K562 (cell line): ENCODE measurements at places on chromosomes 5 and 9. TPM values are rescaled to one million over a fixed set of nuclear protein-coding genes. Genes with fewer than 3 reads are reported as not detected.

DNA sequence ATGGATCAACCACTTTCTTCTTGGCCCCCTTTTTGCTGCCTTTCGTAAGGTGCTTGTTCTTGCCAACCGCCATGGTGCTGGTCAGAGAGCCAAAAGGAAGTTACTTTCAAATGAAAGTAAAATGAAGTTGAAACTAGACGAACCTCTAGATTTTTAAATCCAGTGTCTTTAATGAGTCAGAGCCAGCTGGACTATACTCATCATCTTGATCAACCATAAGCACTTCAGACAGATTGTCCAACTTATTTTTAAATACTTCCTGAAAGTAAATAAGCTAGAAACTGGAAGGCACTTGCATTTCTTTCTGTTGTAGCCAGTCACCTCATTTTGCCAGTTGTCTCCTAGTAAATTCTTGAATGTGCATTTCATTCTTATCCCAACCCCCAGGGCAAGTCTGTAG lies 48.9 kb downstream of the JMY start:
- H3K4me1 ChIP-seq, result no peaks in the 10 kb centered on the region
- no peak overlapping the region for H3K27ac ChIP-seq
- DNase-seq, result no peak
- H3K27me3 ChIP-seq, result no peaks in the 10 kb centered on the region

GRCh38 chr9:110762783-110763182 lies 94.2 kb downstream of the MUSK start:
- no peak for DNase-seq
- H3K36me3 ChIP-seq, result no peaks in the 10 kb centered on the region
- H3K27ac ChIP-seq, result no peak overlapping the region
- no peaks in the 10 kb centered on the region for H3K27me3 ChIP-seq
- H3K4me3 ChIP-seq, result no peak overlapping the region

DNA sequence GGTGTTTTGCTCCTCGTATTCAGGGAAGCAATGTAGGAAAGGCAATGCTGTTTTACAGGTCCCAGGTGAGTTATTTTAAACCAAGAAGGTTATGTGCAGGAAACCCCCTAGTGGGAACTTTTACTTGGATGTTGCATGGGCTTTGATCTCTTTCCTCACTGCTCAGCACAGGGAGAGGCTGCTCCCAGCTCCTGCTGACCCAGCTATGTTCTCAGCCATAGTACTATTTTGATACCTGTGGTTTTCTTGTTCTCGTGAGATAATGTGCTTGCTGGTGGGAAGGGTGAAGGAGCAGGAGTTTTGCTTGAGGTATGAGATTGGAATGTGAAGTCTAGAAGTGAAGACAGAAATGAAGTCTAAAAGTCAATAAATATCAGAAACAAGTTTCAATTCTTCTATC lies 265.6 kb upstream of the FBXL7 start:
- no peak overlapping the region for H3K27ac ChIP-seq
- no peaks in the 10 kb centered on the region for H3K36me3 ChIP-seq
- H3K27me3 ChIP-seq, result no peaks in the 10 kb centered on the region
- no peak for DNase-seq
- H3K4me3 ChIP-seq, result no peak overlapping the region

DNA sequence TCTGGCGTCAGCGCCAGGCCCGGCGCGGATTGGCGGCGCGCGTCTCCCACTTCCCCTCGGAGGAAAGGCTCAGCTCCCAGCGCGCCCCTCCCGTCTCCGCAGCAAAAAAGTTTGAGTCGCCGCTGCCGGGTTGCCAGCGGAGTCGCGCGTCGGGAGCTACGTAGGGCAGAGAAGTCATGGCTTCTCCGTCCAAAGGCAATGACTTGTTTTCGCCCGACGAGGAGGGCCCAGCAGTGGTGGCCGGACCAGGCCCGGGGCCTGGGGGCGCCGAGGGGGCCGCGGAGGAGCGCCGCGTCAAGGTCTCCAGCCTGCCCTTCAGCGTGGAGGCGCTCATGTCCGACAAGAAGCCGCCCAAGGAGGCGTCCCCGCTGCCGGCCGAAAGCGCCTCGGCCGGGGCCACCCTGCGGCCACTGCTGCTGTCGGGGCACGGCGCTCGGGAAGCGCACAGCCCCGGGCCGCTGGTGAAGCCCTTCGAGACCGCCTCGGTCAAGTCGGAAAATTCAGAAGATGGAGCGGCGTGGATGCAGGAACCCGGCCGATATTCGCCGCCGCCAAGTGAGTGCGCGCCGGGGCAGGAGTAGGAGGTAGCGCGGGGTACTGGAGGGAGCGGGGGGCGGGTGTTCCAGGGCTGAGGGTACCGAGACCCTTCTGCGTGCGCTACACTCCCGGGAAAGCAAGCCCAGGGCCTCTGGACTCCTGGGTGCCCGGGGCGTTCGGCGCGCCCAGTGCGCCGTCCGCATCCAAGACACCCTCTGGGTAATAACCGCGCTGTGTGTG lies at the start of gene MSX2:
TSS of gene MSX2 (plus strand) at position 99 of the 777 bp plus-strand sequence. CDS start at position 177, 78 bp downstream.
- no peaks in the 10 kb centered on the region for H3K4me1 ChIP-seq
- peaks cover 58% of the 10 kb centered on the region for H3K27me3 ChIP-seq
- no peaks in the 10 kb centered on the region for H3K36me3 ChIP-seq
- no peak within 1 kb of the TSS for H3K4me3 ChIP-seq

DNA sequence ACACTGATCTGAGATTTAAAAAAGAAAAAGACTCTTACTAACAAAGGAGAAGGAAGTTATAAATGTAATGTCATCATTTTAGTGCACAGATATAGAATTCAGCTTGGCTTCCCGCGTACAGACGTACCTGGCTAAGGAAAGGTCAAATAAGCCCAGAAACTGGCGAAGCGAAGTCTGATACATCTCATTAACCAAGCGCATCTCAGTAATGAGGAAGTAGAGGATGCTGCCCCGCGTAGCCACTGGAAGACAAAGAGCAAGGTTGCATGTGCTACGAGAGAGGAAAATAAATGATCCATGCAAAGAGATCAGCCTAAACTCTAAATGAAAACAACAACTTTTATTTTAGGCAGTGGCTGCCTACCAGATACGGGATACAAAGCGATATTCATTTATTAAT lies 208.8 kb downstream of the DNAH5 start:
- DNase-seq, result no peak
- H3K36me3 ChIP-seq, result no peaks in the 10 kb centered on the region
- H3K27ac ChIP-seq, result no peak overlapping the region
- H3K27me3 ChIP-seq, result no peaks in the 10 kb centered on the region
- no peaks in the 10 kb centered on the region for H3K4me1 ChIP-seq

DNA sequence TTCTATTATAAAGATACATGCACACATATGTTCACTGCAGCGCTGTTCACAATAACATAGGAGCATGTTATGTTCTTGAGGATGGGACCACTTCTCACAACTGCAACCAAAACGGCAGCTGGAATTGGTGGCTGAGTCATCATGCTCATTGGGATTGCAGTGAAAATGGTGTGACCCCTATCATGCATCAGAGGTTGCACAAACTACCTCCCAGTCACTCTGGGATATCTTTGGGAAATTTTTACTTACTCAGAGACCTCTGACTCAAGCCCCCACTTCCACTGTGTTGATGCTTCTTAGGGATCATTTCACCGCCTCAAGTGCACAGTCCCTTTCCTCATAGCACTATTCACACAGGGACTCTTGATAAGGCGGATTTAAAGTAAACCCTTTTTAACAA lies 474.1 kb downstream of the BNC2 start:
- no peak overlapping the region for H3K4me3 ChIP-seq
- H3K27me3 ChIP-seq, result no peaks in the 10 kb centered on the region
- H3K36me3 ChIP-seq, result no peaks in the 10 kb centered on the region
- no peak for DNase-seq
- H3K4me1 ChIP-seq, result no peaks in the 10 kb centered on the region

DNA sequence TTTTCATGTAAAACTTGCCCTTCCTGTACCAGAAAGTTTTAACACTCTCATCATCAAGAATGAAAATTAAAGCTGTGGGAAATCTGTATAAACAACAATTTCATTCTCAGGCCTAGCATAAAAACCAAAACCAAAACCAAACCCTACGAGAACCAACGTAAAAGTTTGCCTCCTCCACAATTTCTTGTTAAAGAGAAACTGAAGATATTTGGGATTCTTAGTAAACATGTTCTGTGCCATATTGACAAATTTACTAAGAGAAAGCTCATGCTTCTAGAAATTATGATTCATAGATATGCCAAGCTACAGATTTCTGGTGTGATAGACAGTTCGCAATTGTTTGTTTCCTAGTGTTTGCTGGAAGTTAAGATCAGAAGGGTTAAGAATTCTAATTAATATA lies 801.0 kb upstream of the NUDT12 start:
- H3K4me1 ChIP-seq, result no peaks in the 10 kb centered on the region
- H3K27ac ChIP-seq, result no peak overlapping the region
- H3K4me3 ChIP-seq, result no peak overlapping the region
- DNase-seq, result no peak

- no peaks in the 10 kb centered on the region for H3K36me3 ChIP-seq
- DNase-seq, result no peak
- H3K27me3 ChIP-seq, result no peaks in the 10 kb centered on the region
- H3K27ac ChIP-seq, result no peak overlapping the region
- H3K4me3 ChIP-seq, result no peak overlapping the region
These were observed 2229.2 kb upstream of the C9orf72 start for GRCh38 chr9:29802454-29802853.

DNA sequence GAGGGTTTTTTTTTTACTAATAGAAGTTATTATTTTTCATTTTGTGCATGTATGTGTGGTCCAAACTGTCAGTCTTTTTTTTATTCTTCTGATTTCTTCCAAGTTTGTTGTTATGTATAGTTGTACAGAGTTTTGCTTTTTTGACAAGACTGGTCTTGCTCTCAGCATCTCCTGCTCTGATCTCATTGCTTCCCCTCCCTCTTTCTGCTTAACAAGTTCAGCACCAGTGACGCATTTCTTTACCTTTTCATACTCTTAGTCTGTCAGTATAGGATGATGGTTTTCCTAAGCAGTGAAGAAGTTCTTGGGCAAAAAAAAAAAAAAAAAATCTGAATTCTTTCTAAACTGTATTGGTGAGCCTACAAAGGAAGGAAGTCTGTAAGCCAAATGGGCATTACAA lies 135.1 kb downstream of the CD180 start:
- H3K4me3 ChIP-seq, result no peak overlapping the region
- no peaks in the 10 kb centered on the region for H3K27me3 ChIP-seq
- no peak for DNase-seq
- H3K36me3 ChIP-seq, result no peaks in the 10 kb centered on the region
- H3K4me1 ChIP-seq, result no peaks in the 10 kb centered on the region
- no peak overlapping the region for H3K27ac ChIP-seq

GRCh38 chr9:81689343-81690175 lies at the start of gene TLE1:
TSS of gene TLE1 (minus strand) at chr9:81689547. CDS start at chr9:81688240, 1,307 bp downstream.
- H3K27me3 ChIP-seq, result no peaks in the 10 kb centered on the region
- H3K4me3 ChIP-seq, result no peak within 1 kb of the TSS
- H3K36me3 ChIP-seq, result no peaks in the 10 kb centered on the region

DNA sequence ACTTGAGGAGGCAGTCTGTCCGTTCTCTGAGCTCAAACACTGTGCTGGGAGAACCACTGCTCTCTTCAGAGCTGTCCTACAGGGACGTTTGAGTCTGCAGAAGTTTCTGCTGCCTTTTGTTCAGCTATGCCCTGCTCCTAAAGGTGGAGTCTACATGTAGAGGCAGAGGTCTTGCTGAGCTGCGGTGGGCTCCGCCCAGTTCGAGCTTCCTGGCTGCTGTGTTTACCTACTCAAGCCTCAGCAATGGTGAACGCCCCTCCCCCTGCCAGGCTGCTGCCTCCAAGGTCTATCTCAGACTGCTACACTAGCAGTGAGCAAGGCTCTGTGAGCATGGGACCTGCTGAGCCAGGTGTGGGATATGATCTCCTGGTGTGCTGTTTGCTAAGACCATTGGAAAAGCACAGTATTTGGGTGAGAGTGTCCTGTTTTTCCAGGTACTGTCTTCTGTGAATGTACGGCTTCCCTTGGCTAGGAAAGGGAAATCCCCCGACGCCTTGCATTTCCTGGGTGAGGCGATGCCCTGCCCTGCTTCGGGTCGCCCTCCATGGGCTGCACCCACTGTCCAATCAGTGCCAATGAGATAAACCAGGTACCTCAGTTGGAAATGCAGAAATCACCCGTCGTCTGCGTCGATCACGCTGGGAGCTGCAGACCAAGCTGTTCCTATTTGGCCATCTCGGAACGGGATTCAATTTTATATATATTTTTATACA lies 58.5 kb downstream of the CNTRL start:
- H3K27ac ChIP-seq, result no peak overlapping the region; the same call in 2 of the 3 replicates
- peaks cover 5% of the 10 kb centered on the region; the same call in 1 of the 2 replicates for H3K4me1 ChIP-seq
- H3K36me3 ChIP-seq, result peaks cover 17% of the 10 kb centered on the region
- H3K4me3 ChIP-seq, result no peak overlapping the region
- no peaks in the 10 kb centered on the region for H3K27me3 ChIP-seq

- no peaks in the 10 kb centered on the region for H3K4me1 ChIP-seq
- H3K27ac ChIP-seq, result no peak overlapping the region
- peaks cover 22% of the 10 kb centered on the region; the same call in 2 of the 3 replicates for H3K27me3 ChIP-seq
- no peaks in the 10 kb centered on the region for H3K36me3 ChIP-seq
- H3K4me3 ChIP-seq, result no peak overlapping the region
These were observed 34.7 kb downstream of the ADAMTSL2 start for GRCh38 chr9:133569121-133569785.

DNA sequence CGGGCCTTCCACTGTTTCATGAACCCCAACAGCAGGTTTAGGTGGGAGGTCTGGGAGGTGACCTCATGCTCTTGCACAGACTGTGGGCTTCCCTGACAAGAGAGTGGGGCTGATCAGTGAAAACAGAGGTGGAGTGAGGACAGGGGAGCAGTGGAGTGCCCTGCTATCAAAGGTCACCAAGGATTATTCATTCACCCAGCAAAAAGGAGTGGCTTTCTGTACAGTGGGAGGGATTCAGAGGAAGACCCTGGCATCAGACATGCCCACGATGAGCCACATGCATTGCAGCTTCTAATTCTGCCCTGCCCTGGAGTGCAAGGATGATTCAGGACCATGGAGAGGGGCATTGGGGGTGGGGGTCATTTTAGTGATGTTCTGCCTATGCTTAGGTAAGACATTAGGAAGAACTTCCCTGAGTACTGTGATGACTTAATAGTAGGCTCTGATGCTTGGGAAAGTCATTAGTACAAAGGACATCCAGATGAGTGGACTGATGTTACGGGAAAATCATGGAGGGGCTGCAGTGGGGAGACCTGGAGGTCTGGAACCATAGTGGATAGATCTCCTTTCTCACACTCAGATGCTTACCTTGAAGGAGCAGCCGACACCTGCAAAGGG lies 12.8 kb downstream of the TRAF1 start:
- peak; percentile 74 for DNase-seq
- H3K27me3 ChIP-seq, result no peaks in the 10 kb centered on the region
- no peak overlapping the region for H3K27ac ChIP-seq
- no peaks in the 10 kb centered on the region for H3K36me3 ChIP-seq

GRCh38 chr5:132433141-132433540 lies 57.4 kb downstream of the IRF1 start:
- DNase-seq, result no peak
- no peaks in the 10 kb centered on the region for H3K27me3 ChIP-seq
- no peak overlapping the region for H3K27ac ChIP-seq
- no peak overlapping the region for H3K4me3 ChIP-seq
- H3K36me3 ChIP-seq, result no peaks in the 10 kb centered on the region
- H3K4me1 ChIP-seq, result peaks cover 18% of the 10 kb centered on the region; the same call in 1 of the 2 replicates

The PDE4D gene
- 0.16 and 0.38 TPM in 2 replicates for total RNA-seq

The PCDHGB2 gene
- 0.36 and 0.42 TPM in 2 replicates for total RNA-seq

The CARTPT gene
- not detected in 2 replicates for total RNA-seq

The PTAR1 gene
- 29.3 and 31.7 TPM in 2 replicates for total RNA-seq

The SPINK1 gene
- total RNA-seq, result 2.2 and 2.8 TPM in 2 replicates

The ADRA1B gene
- not detected in 2 replicates for total RNA-seq

The GRXCR2 gene
- not detected in 2 replicates for total RNA-seq

The PCDHB10 gene
- not detected in 2 replicates for total RNA-seq

The ADAMTS16 gene
- total RNA-seq, result 0.07 TPM in 1 of 2 replicates, not detected in the other

The SHOC1 gene
- not detected in 2 replicates for total RNA-seq

The AQP3 gene
- total RNA-seq, result 25.5 and 27.1 TPM in 2 replicates

The ZNG1A gene
- total RNA-seq, result 29.0 and 30.1 TPM in 2 replicates

The HARS1 gene
- 69.1 and 75.2 TPM in 2 replicates for total RNA-seq

The C1QTNF3 gene
- total RNA-seq, result 0.96 and 1.8 TPM in 2 replicates
